ENCODE measurements at places on chromosomes 12 and 14. TPM values are rescaled to one million over a fixed set of nuclear protein-coding genes. Genes with fewer than 3 reads are reported as not detected.

GRCh38 chr12:78155546-78155945 lies 324.9 kb downstream of the NAV3 start:
- DNase-seq: no peak

DNA sequence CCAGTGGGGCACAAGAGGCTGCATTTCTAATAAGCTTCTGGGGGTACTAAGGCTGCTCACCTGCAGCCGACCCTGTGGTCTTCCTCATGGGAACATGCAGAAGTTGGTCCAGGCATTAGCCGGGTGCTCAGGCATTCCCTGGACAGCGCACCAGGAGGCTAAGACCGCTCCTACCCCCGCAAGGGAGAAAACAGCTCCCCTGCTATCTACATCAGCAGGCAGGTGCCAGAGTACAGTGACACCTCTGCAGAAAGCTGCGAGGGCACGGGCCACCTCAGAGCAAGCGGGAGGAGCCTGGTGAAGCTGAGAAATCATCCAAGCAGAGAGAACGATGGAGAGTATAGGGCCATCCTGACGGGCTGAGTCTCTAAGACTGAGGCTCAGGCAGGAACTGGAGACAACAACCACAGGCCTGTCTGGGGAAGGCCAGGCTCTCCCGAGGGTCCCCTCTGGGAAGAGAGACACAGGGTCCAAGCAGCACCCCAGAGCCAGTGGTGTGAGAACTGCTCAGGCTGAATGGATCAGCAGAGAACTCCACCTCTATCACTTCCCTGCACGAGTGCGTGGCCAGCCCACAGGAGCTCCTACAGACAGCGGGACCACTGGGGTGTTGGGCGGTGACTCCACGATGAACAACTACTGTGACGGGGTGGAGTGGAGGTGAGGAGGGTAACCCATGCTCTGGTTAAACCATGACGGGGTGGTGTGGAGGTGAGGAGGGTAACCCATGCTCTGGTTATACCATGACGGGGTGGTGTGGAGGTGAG lies 62.1 kb downstream of the AMN start:
- DNase-seq: no peak

DNA sequence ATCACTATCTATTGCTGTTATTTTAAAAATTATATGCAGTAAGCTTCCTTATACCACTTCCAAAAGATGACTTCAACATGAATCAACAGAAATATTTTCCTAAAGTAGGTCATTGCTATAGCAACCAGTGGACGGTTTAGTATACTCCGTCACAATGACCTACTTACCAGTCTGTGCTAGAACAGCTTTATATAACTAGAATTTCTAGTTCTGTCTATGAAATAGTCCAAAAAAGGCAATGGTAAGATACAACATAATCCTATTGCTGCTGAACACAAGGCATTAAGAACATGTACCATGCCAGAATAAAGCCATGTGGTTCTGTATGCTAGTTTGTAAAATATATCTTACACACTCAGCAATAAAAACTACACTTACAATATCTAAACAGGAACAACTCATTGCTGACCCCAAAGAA lies 40.7 kb upstream of the MTERF2 start:
- DNase-seq: no peak

GRCh38 chr12:107650977-107651376 lies 34.6 kb upstream of the PWP1 start:
- no peak for DNase-seq

DNA sequence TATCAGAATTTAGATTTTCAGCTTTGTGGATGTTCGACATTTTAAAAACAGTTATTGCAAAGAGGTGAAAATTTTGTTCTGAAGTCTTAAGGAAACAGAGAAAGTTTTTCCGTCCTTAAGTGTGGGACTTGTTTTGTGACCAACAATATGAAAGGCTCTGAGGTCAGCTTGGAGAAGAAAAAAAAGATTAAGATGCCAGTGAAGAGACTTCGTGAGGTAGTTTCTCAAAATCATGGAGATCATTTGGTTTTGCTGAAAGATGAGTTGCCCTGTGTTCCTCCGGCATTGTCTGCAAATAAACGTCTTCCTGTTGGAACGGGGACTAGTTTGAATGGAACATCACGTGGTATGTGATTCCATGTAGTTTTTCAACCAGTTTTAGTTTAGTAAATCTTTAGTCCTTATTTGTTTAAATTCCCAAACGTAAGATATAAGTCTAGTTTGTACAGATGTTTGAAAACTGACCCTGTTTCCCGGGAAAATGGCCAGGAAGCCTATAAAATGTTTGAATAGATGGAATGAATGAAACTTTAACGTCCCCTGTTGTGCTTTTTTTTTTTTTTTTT lies 682 bp downstream of the KIAA0586 start:
- no peak for DNase-seq

Gene PMEL
- 0.25 TPM for total RNA-seq

Measured in activated naive CD8-positive, alpha-beta T cell treated with anti-CD3 and anti-CD28 coated beads for 36 hours (primary cell).